ENCODE measurements at places on chromosomes 3 and 15. TPM values are rescaled to one million over a fixed set of nuclear protein-coding genes. Genes with fewer than 3 reads are reported as not detected.

DNA sequence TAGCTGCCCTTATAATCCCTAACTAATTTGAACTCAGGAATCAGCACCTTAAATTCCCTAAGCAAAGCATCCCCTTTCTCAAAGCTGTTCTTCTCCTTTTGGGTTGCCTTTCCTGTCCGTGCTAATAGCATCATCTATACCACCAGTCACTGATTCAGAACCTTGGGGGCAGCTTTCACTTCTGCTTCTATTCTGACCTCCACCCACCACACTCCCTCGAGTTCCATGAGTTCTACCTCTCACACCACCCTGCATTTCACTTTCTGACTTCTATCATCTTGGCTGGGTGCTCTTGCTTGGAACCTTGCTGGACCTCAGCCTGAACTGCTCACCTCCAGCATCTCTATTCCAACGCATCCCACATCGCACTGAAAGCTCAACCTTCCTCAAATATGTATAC, 55.4 kb upstream of the KCNMB2 start:
- DNase-seq, result no peak

GRCh38 chr3:99949956-99950670, 132.5 kb downstream of the CMSS1 start:
- no peak for DNase-seq

- no peak for DNase-seq
These were observed 24.8 kb downstream of the LINGO1 start for GRCh38 chr15:77607894-77608261.

- DNase-seq, result no peak
These were observed 172.2 kb upstream of the TSPAN3 start for GRCh38 chr15:77243135-77243534.

The AGBL1 gene
- polyA plus RNA-seq, result not detected

DNA sequence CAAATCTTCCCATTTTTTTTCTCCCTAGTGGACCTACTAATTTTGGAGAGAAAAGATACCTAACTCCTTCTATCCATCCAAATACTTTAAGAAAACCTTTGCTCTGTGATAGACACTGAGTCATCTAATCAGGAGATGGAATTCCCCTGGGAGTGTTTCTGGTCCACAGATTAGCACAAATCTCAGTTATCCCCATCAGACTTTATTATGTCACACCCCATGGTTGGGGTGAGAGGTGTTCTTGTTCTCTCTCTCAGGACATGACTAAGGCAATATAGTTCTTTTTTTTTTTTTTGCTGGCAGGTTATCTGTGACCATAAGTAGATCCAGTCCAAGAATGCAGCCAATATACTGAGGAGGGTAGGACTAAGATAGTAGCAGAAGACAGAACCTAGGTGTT, 15.8 kb downstream of the SLC9A9 start:
- no peak for DNase-seq

The CYP1A1 gene
- polyA plus RNA-seq, result 0.26 TPM

The CYP19A1 gene
- not detected for polyA plus RNA-seq

The ARL14 gene
- polyA plus RNA-seq, result not detected

- no peak for DNase-seq
These were observed 22.2 kb downstream of the TMEM212 start for GRCh38 chr3:171865191-171865865.

GRCh38 chr3:25478211-25478757, 50.2 kb downstream of the RARB start:
- no peak for DNase-seq

- DNase-seq, result no peak
These were observed 272.0 kb upstream of the RGMA start for GRCh38 chr15:93360976-93361375.

DNA sequence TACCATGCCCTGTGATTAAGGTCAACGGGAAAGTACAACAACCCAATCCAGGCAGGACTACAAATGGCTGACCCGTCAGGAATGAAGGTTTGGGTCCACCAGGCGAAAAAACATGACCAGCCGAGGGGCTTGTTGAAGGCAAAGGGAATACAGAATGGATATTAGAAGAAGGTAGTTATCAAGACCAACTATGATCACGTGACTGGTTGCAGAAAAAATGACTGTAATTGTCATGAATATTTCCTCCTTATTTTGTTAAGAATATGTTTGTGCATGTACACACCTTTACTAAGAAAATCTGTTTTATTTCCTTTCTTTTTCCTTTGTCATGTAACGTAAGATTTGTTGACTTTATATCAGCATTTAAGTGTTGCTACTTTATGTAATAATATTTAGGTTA, 22.9 kb upstream of the OSBPL11 start:
- no peak for DNase-seq

GRCh38 chr3:34155108-34155507, 356.7 kb downstream of the PDCD6IP start:
- no peak for DNase-seq

- peak; percentile 32 for DNase-seq
These were observed 33.1 kb downstream of the GRK7 start for GRCh38 chr3:141796081-141796888.

- no peak for DNase-seq
These were observed 66.3 kb upstream of the SLCO3A1 start for GRCh38 chr15:91787198-91787597.

The SH2D7 gene
- not detected for polyA plus RNA-seq

DNA sequence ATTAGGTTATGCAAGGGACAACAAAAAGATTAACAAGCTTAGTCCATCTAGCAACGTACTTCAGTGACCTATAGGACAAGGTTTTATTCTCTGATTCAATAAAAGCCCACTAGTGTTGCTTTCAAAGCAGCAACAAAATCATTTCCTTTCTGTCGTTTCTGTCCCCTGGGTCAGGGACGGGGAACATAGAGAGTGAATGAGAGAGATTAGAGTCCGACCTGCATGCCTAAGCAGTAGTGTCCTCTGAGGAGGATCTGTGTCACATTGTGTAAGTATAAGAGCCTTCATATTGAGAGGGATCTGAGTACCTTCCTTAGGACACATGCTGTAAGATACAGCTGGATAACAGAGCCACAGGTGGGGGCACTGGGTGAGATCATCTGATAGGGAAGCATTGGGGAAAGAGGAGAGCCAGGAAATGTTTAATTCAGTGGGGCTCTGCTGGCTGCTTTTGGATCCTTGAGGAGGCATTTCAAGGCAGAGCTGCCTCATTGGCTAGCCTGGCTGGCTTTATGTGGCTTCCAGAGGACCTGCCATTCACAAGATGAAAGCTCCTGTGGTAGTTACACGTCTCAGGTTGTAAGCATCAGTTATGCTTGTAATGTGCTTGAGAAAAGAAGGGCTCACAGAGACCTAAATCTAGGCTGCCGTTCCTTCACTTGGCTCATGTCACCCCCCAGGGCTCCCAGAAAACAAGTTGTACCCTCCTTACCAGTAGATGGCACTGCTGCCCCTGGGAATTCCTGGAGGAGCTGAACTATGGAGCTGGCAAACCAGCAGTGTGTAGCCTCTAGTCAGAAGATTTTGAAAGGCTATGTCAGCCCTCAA, 2.7 kb downstream of the TMEM108 start:
- DNase-seq, result no peak

- DNase-seq, result no peak
These were observed 48.2 kb downstream of the COL6A6 start for GRCh38 chr3:130565224-130565623.

The POPDC2 gene
- polyA plus RNA-seq, result 7.3 TPM

DNA sequence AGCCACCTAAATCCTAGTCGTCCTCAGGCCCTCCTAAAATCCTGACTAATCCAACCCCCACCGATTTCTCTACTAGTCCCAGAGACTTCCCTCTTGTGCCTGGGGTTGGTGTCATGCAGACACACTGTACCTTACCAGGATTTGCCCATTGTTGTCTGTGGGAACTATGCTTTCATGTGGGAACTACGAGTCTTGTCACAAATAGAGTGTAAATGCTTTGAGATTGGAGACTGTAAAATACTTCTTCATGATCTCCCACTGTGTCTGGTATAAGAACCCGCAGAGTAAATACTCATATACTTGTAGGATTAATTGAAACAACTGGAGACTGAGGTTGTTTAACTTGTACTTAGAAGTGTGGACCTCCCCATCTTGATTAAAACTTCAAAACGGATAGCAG, 11.2 kb downstream of the B3GNT5 start:
- no peak for DNase-seq

DNA sequence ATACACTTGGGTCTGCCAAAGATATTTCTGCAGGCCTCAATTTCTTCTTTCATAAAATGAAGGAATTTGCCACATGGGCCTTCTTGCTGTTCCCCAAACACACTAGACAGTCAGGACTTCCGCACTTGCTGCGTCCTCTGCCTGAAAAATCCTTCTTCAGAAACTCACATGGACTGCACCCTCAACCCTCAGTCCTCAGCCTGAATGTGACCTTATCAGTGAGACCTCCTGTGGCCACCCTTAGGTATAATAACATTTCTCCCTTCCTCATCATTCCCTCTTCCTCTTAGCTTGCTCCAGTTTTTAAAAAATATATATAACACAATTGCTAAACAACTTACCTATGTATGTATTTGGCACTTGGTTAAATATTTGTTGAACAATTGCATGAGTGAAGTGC, 257.5 kb downstream of the MFSD1 start:
- no peak for DNase-seq

DNA sequence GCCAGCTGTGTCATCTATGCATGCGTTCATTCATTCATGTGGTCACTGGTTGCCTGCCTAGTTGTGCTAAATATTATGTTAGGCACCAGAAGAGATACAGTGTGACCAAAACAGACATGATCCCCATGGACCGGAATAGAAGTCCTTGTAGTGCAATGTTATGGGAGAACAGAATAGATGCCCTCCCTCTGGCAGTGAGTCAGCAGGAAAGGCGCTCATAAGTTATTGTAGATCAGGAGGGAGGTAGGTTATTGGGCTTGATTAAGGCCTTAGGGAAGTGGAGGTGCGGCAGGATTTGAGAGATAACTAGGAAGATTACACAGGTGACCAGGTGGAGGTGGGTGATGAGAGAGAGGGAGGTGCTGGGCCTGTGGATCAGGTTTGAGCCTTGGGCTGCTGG, 5.2 kb downstream of the MCTP2 start:
- DNase-seq, result no peak

GRCh38 chr3:157394411-157394810, 42.2 kb upstream of the PTX3 start:
- DNase-seq, result no peak

GRCh38 chr15:59825901-59826300, 136.8 kb upstream of the BNIP2 start:
- no peak for DNase-seq

The KCNH8 gene
- polyA plus RNA-seq, result not detected

DNA sequence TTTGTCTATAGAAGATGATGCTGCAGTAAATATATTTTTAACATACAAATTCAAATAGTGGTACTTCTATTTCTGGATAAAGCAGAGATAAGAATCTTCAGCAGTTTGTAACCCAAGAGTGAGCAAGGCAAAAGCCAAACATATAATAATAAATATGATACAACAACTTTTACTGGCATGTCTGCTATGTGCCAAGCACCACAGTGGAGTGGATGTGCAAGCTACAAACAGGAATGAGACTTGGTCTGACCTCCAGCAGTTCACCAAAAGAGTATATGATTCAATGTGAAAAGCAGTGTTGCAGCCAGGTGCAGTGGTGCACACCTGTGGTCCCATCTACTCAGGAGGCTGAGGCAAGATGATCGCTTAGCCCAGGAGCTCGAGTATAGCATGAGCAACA, 395.6 kb downstream of the EPHB1 start:
- no peak for DNase-seq

GRCh38 chr3:44235604-44236484, 5.8 kb upstream of the TOPAZ1 start:
- DNase-seq, result peak; percentile 86

GRCh38 chr15:95024351-95024750, 793.0 kb downstream of the MCTP2 start:
- no peak for DNase-seq

- no peak for DNase-seq
These were observed 91.3 kb downstream of the LARS2 start for GRCh38 chr3:45479621-45480035.

DNA sequence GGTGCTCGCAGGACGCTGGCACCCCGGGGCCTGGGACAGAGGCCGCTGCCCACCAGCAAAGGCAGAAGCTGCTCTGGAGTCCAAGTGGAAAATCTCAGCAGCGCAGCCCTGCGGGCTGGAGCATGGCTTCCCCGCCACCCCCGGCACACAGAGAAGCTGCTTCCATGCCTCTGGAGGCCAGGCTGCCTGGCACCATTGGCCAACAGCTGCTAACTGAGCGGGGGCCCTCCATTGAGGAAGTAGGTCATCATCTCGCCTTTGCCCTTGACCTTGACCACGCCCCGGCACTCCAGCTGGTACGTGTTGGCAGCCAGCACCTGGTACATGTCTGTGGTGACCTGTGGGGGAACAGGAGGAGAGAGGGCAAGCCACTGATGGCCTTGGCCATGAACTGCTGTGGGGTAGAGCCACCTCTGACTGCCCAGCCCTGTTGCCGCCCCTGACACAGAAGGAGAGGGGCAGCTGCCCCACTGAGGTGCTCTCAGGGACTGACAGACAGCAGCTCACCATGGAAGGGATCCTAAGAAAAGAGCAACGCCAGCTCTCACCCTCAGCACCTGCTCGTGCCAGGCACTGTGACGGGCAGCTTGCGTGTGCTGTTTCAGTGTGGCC, 82.8 kb downstream of the SEC22A start:
- DNase-seq, result no peak

The CAND2 gene
- polyA plus RNA-seq, result 3.9 TPM

DNA sequence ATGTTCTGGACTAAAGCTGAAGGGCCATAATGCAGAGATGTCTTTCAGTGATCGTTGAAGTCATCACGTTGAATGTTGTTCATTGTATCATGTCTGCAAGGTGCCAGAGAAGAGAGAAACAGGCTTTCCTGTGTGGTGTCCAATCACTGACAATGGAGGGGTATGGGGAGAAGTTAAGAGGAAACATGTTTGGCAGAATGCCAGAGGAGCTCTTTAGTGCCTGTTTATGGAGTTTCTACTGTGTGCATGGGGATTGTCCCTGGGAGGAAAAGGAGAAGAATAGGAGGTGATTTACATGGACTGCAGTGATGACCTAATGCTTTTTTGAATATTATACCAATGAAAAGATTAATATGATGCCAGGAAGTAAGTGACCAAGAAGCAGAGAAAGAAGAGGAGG, 11.7 kb downstream of the SCAANT1 start:
- DNase-seq, result no peak

GRCh38 chr15:68322796-68323195, 45.3 kb downstream of the FEM1B start:
- DNase-seq, result peak; percentile 27

GRCh38 chr15:39192979-39193560, 387.8 kb upstream of the THBS1 start:
- DNase-seq, result no peak

Measured in kidney (tissue), 22 donors.